Naive thymus-derived CD4-positive, alpha-beta T cell (primary cell): ENCODE measurements at places on chromosomes 7 and 10. TPM values are rescaled to one million over a fixed set of nuclear protein-coding genes. Genes with fewer than 3 reads are reported as not detected.

GRCh38 chr7:91127959-91128358, 136.3 kb upstream of the FZD1 start:
- no peaks in the 10 kb centered on the region for H3K27me3 ChIP-seq
- H3K4me3 ChIP-seq: no peak overlapping the region
- DNase-seq: no peak
- H3K27ac ChIP-seq: no peak overlapping the region

GRCh38 chr10:76352300-76352699, 920.9 kb downstream of the LRMDA start:
- DNase-seq: no peak
- H3K4me3 ChIP-seq: no peak overlapping the region
- H3K4me1 ChIP-seq: no peaks in the 10 kb centered on the region
- no peaks in the 10 kb centered on the region for H3K36me3 ChIP-seq
- no peaks in the 10 kb centered on the region for H3K27me3 ChIP-seq

DNA sequence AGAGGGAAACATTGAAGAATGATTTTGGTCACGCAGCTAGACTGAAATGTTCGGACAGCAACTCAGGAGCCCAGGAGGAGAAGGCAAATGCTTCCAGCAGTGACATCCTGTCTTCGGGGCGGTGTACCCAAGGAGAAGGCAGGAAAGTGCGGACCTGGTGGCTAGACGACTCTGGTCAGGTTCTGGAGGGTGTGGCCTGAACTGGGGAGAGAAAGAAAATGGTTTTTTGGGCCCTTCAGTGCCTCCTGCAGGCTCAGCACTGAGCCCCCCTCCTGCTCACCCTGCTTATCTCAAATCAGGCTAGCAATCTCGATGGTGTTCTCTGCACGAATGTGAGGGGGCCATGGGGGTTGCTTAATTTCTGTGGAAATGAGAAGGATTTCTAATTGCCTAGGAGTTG, 26.7 kb upstream of the TARP start:
- H3K27ac ChIP-seq: peak overlapping the region; percentile 14
- H3K27me3 ChIP-seq: no peaks in the 10 kb centered on the region
- no peak for DNase-seq
- peak overlapping the region; percentile 50 for H3K4me3 ChIP-seq
- no peaks in the 10 kb centered on the region for H3K4me1 ChIP-seq

DNA sequence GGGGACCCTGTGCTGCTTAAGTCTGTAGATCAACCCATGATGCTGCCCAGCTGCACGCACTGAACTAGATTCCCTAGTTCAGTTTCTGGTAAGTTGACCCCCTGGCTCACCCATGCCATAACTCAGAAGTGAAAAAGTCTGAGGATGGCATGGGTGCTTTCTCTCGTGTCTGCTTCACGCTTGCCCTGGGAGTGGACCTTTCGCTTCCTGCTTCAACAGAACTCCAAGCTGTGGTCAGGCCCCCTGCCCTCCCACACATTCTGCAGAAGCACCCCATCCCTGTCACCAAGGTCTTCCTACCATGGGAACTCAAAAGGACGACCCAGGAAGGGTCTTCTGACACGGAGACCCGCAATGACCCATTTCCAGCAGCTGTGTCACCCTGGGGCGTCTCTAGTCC, 39.9 kb downstream of the LRRC18 start:
- no peak overlapping the region for H3K4me3 ChIP-seq
- H3K27me3 ChIP-seq: no peaks in the 10 kb centered on the region
- H3K36me3 ChIP-seq: no peaks in the 10 kb centered on the region

DNA sequence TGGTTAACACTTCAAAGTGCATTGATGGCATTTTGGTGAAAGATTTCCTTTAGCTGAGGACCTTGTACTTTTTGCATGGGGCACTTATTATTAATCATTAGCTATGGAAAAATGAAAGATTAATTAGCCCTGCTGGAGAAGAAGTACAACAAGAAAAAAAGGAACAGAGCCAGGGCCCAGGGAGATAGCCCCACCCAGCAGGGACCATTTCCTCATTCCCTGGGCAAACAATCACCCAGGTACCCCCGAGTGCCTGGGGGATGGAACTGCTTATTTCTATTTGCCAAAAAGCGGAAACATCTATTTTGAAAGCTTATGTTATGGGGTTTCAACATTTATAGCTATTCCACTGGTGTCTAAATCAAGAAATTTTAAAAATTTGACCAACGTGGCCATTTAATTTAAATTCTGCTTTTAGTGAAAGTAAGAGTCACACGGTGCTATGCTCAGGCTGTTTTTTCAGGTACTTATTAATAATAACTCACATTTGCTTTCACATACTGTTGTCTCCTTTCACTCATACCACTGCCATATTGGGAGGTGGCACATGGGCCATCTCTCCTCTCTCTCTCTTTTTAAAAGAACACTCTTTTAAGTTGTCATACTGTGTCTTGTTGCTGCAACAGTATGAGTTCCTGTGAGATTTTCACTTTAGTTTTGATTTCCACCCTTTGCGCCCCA, 143.6 kb upstream of the KIF5B start:
- no peak overlapping the region for H3K27ac ChIP-seq
- peaks cover 3% of the 10 kb centered on the region for H3K27me3 ChIP-seq
- DNase-seq: no peak
- H3K4me1 ChIP-seq: no peaks in the 10 kb centered on the region

DNA sequence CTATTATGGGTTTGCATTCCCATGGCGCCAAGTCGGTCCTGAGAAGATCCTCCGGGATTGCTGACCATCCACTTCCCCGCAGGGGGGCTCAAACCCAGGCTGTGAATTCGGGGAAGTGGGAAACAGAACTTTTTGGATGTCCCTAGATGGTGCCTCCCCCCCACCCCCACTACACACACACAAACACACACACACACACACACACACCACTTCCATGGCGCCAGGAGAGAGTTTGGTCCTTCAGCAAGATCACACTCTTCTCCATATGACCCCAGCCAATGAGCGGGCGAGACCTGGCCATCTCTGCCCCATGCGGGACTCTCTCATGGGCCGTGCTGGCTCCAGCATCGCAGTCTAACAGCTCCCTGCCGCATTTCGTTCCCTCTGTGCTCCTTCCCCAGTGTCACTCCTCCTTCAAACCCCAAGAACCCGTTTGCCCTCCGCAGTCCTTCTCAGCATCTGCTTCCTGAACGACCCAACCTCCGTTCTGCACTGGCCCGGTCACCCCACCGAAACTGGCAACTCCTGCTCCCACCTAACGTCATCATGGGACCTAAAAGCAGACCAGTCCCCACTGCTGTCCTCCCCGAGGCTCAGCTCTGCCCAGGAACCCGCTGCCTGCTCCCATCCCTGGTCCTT, 32.1 kb upstream of the TNRC18 start:
- no peaks in the 10 kb centered on the region for H3K4me1 ChIP-seq
- no peak overlapping the region for H3K4me3 ChIP-seq
- no peak for DNase-seq
- no peak overlapping the region for H3K27ac ChIP-seq
- H3K36me3 ChIP-seq: no peaks in the 10 kb centered on the region
- no peaks in the 10 kb centered on the region for H3K27me3 ChIP-seq

DNA sequence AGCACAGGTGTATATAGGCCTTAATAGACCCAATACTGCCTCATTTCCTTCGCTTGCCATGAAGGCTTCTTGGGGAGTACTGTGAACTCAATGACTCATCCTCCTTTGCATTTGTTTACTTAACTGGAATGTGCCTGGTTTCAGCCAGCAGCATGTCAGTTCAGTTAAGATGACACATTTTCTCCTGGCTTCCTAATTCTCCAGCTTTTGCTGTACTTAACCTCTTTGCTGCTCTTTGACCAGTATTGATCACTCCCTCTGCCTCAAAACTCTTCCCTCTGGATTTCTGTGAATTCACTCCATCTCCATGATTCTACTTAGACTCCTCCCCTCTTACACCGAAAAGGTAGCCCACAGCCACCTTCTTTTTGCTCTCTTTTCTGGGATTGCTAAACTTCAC, 135.7 kb downstream of the MAGI2 start:
- H3K36me3 ChIP-seq: no peaks in the 10 kb centered on the region
- no peak for DNase-seq
- H3K27ac ChIP-seq: no peak overlapping the region

- no peaks in the 10 kb centered on the region for H3K36me3 ChIP-seq
- no peak for DNase-seq
- peak overlapping the region; percentile 39 for H3K4me3 ChIP-seq
- H3K27ac ChIP-seq: no peak overlapping the region
- H3K27me3 ChIP-seq: peaks cover 11% of the 10 kb centered on the region
Observed at GRCh38 chr10:99234041-99234790, 1.4 kb downstream of the HPSE2 start.

- no peaks in the 10 kb centered on the region for H3K27me3 ChIP-seq
- DNase-seq: no peak
- H3K36me3 ChIP-seq: no peaks in the 10 kb centered on the region
Observed at GRCh38 chr10:63929831-63930467, 408.7 kb downstream of the REEP3 start.

GRCh38 chr10:76287856-76288255, 856.4 kb downstream of the LRMDA start:
- H3K27ac ChIP-seq: no peak overlapping the region
- no peak overlapping the region for H3K4me3 ChIP-seq
- no peaks in the 10 kb centered on the region for H3K36me3 ChIP-seq
- H3K4me1 ChIP-seq: no peaks in the 10 kb centered on the region
- no peaks in the 10 kb centered on the region for H3K27me3 ChIP-seq
- DNase-seq: no peak

DNA sequence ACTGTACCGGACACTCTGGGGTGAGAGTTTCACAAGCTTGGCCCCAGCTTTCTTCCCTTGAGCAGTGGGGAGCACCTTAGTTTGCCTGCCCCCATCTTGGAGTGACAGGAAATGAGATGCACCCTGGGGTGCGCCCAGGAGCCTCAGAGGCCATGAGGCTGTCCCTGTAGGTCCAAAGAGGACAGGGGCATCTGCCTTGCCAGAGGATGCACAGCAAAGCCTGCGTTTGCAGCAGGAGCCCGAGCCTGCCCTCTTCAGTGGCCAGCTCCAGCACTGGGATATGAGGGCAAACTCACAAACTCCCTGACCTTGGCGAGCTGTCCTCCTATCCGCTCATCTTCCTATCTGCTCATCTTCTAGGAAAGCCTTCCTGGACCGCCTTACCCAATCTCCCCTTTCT, 79.5 kb downstream of the PROSER2 start:
- no peaks in the 10 kb centered on the region for H3K27me3 ChIP-seq
- H3K36me3 ChIP-seq: no peaks in the 10 kb centered on the region
- no peak overlapping the region for H3K4me3 ChIP-seq
- H3K4me1 ChIP-seq: no peaks in the 10 kb centered on the region
- no peak for DNase-seq

GRCh38 chr7:70779321-70779720, 352.6 kb upstream of the GALNT17 start:
- H3K36me3 ChIP-seq: no peaks in the 10 kb centered on the region
- H3K27me3 ChIP-seq: no peaks in the 10 kb centered on the region
- no peaks in the 10 kb centered on the region for H3K4me1 ChIP-seq

GRCh38 chr10:106897719-106898118, 266.8 kb downstream of the SORCS1 start:
- H3K27ac ChIP-seq: no peak overlapping the region
- DNase-seq: no peak
- H3K36me3 ChIP-seq: no peaks in the 10 kb centered on the region
- H3K4me3 ChIP-seq: no peak overlapping the region

- no peak for DNase-seq
- H3K36me3 ChIP-seq: peaks cover 10% of the 10 kb centered on the region
- no peaks in the 10 kb centered on the region for H3K27me3 ChIP-seq
- H3K27ac ChIP-seq: no peak overlapping the region
Observed at GRCh38 chr7:98297626-98298286, 16.3 kb downstream of the BRI3 start.

DNA sequence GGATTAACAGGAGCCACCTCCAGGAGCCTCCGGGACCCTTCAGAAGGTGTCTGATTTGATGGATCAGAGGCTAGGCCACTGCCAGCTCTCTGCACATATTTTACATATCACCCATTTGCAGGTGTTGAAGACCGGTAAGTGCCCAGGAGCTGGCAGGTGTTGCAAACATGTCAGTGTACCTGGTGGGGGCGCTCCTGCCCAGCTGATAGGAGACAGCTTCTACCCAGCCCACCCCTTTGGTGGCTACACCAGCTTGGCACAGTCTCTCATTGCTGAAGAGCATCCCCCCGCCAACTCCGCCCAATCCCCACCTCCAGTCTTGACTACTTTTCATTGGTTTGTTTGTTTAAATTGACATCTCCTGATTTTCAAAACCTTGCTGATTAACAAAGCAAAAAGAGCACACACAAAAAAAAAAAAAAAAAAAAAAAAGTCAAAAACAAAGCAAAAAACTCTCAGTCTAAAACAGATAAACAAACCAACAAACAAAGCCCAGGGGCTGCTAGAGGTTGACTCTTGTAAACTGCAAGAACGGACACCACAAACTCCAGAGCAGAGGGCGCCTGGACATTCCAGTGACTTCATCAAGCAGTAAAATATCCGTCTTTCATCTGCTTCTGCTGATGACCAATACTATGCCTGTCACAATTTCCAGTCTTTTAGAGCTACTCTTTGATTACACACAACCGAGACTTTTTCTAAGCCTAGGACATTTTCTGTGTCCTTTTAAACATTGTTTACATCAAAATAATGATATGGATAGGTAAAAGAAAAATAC, 275.3 kb downstream of the NRG3 start:
- H3K27ac ChIP-seq: no peak overlapping the region
- DNase-seq: no peak
- no peaks in the 10 kb centered on the region for H3K27me3 ChIP-seq
- H3K36me3 ChIP-seq: no peaks in the 10 kb centered on the region
- H3K4me3 ChIP-seq: no peak overlapping the region
- no peaks in the 10 kb centered on the region for H3K4me1 ChIP-seq

GRCh38 chr10:24333736-24334135, 124.8 kb downstream of the KIAA1217 start:
- H3K27me3 ChIP-seq: no peaks in the 10 kb centered on the region
- no peak overlapping the region for H3K27ac ChIP-seq
- no peak overlapping the region for H3K4me3 ChIP-seq
- no peak for DNase-seq

- no peak overlapping the region for H3K27ac ChIP-seq
- no peak overlapping the region for H3K4me3 ChIP-seq
- no peaks in the 10 kb centered on the region for H3K27me3 ChIP-seq
- no peak for DNase-seq
- no peaks in the 10 kb centered on the region for H3K4me1 ChIP-seq
Observed at GRCh38 chr10:33901166-33901565, 566.7 kb upstream of the NRP1 start.

DNA sequence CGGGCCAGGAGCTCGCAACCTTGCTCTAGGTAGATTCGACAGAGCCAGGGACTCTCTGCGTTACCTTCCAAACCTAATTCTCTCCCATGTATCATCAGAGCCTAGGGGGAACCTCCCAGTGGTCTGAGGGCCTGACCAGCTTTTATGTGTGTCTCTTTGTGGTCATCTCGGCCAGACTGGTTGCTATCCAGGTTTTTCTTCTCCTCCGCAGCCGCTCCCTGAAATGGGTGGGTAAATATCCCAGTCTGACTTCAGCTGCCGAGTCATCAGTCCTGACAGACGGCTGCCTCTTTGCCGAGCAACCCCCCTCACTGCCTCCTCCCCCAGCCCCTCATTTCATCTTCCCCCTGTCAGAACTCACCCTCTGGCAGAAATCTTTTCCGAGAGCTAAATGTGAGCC, 578.1 kb downstream of the LRMDA start:
- no peaks in the 10 kb centered on the region for H3K27me3 ChIP-seq
- no peak overlapping the region for H3K27ac ChIP-seq
- H3K36me3 ChIP-seq: no peaks in the 10 kb centered on the region
- H3K4me1 ChIP-seq: no peaks in the 10 kb centered on the region
- no peak for DNase-seq

- no peak for DNase-seq
- no peaks in the 10 kb centered on the region for H3K27me3 ChIP-seq
- peaks cover 4% of the 10 kb centered on the region for H3K36me3 ChIP-seq
- no peak overlapping the region for H3K4me3 ChIP-seq
Observed at GRCh38 chr7:102085218-102085772, 201.4 kb upstream of the SH2B2 start.

PPP1R9A gene
- total RNA-seq: not detected in 2 replicates

KLF14 gene
- not detected for total RNA-seq

PRPS1L1 gene
- not detected for total RNA-seq

CPA5 gene
- total RNA-seq: 5.2 TPM

HMX2 gene
- total RNA-seq: not detected

SLC18A3 gene
- total RNA-seq: not detected in 2 replicates

FAM25A gene
- not detected in 2 replicates for total RNA-seq
